Activated CD4-positive, alpha-beta T cell treated with anti-CD3 and anti-CD28 coated beads for 1 hour (primary cell): ENCODE measurements at places on chromosomes 4 and X.

- no peak for DNase-seq
Measured at GRCh38 chr4:7507381-7507780, 72.7 kb upstream of the PSAPL1 start.

DNA sequence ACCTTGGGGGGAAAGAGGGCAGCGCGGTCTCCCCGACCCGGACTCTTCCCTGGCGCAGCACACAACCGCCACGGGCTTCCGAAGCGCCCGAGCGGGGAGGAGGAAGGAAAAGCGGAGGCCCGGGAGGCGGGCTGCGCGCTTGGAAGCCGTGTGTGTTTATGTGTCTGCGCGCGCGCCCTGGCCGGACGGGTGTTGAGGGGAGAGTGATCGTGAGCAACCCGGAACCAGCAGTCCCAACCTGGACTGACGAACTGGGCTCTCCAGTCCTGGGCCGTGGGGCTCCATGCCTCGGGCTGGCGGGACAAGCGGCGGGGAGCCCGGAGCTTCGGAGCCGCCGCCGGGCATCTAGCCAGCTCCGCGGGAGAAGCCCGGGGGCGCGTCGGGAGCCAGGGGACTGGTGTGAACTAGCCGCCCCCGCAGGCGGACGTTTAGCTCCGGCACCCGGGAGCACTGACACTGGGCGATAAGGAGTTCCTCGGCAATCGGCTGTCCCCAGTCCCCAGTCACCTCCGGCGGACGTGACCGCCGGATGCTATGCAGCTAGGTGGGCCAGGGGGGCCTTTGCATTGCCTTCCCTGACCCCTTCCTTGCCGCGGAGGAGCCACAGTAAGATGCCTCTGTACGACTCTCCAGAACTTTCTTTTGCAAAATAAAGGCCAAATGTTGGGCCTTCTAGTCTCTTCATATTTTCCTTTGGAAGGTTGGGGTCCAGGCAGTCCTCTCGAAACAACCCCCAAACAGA is 74.8 kb upstream of the BCOR start:
- no peak for DNase-seq

GRCh38 chrX:40096395-40097091 is 1.2 kb downstream of the BCOR start:
- peak; percentile 48 for DNase-seq

GRCh38 chr4:81622028-81622427 is 150.3 kb upstream of the RASGEF1B start:
- no peak for DNase-seq

DNA sequence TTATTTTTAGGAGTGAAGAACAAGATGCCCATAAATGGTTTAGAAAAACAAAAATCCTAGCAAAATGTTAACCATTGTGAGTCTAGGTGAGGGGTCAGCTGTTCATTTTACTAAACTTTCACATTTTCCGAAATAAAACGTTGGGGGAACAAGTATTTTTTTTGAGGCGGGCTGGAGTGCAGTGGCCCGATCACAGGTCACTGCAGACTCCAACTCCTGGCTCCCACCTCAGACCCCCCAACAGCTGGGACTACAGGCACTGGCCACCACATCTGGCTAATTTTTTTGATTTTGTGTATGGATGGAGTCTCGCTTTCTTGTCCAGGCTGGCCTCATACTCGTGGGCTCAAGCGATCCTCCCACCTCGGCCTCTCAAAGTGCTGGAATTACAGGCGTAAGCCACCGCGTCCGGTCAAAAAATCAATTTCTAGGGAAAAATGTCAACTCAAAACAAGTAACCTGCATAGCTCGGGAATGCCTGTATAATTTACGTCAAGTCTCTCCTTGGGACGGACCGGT is 742 bp upstream of the TAF1 start:
- DNase-seq = no peak
